ENCODE measurements at places on chromosomes 6 and 20.

GRCh38 chr6:158705386-158706126 lies 55.7 kb downstream of the SYTL3 start:
- no peak for DNase-seq

DNA sequence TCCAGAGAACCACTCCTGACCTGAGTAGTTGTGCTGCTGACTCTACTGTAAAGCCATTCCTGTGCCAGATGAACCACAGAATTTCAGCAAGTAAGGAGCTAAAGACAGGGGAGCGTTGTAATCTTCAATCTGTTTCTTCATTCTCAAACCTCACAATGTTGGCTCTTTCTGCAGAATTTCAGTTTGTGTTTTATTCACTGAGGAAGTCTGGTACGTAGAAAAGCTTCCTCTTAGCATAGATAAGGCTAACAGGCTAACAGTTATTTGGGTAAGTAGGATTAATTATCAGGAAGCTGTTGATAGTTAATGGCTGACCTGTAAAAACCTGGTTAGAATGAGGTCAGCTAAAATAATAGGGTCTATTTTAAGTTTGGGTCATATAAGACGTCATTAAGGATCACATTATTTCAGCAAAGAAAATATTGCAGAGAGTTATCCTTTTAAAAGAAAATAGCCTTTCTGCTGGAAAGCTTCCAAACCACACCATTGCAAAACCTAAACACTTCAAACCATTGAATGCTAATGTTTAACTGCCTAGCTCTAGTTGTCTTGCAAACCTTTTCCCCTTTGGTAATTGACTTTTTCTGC lies 14.1 kb upstream of the TENT5A start:
- DNase-seq, result no peak

- no peak for DNase-seq
Observed at GRCh38 chr20:8321001-8321400, 188.9 kb downstream of the PLCB1 start.

DNA sequence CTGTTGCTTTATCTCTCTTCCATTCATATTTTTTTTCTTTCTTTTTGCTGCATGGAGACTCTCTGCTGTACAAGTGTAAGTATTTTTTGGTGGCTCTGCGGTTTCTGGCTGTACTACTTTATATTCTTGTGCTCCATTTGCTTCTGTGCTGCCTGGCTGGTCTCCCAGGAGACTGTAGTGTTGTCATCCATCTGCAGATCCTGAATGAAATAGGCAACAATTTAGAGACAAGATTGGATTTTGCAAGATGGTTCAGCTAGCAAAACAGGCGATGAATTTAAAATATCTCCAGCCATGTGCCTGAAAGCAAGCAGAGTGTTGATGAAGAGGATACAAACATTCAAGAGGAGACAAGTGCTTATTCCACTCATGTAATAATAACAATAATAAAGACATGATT lies 75.1 kb upstream of the SCGN start:
- DNase-seq, result no peak

DNA sequence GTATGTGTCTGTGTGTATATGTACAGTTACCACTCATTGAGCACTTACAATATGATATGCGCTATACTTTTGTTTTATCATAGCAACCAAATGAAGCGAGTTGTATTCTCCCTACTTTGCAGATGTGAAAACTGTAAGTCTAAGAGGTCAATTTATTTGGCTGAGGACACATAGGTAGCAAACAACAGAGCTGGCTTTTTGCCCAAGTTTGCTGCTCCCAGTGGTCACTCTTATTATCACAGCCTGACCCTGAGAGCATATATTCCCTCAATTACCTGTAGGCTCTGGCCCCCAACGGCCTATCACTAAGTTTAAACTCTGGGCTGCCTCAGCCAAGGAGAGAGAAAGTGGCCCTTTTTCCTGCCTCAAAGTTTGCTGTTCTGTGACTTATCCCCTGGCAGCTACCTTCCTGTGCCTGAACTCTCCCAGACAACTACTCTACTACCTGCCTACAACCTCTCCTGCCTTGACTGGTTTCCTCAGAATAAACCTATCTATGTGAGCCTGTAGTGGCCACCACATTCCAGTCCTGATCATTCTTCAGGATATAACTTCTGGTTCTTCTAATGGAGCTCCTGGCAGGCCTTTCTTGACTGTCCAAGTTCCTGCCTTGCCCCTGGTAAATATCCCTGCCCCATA lies 221.8 kb downstream of the FRK start:
- DNase-seq, result no peak

DNA sequence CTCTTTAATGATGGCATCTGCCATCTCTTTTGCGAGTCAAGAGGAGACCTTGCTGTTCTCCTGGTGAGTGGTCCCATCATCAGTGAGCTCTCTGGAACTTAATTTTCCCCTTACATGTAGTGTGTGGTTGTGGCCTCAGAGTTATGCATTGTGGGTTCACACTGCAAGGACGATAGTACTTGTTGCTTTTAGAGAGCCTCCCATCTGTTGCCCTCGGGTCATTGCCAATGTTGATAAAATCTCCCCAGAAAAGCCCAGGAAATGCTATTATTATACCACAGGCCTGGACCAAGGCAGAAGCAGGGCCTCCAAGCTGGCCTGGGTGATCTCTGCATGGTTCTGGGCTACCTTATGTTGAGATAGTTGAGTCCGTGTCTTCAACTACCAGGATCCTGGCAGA lies 241.6 kb downstream of the BMP7 start:
- no peak for DNase-seq
